ENCODE measurements at places on chromosomes 16 and 17.

GRCh38 chr17:7850701-7851437 is 4.0 kb upstream of the TMEM88 start:
- peak; percentile 13 for DNase-seq

- DNase-seq: no peak
Measured at GRCh38 chr16:82626791-82627261, at the start of gene CDH13. CDH13 (plus strand) TSS chr16:82626969.

- DNase-seq: no peak
Measured at GRCh38 chr16:27366687-27367460, 35.1 kb upstream of the IL21R start.

DNA sequence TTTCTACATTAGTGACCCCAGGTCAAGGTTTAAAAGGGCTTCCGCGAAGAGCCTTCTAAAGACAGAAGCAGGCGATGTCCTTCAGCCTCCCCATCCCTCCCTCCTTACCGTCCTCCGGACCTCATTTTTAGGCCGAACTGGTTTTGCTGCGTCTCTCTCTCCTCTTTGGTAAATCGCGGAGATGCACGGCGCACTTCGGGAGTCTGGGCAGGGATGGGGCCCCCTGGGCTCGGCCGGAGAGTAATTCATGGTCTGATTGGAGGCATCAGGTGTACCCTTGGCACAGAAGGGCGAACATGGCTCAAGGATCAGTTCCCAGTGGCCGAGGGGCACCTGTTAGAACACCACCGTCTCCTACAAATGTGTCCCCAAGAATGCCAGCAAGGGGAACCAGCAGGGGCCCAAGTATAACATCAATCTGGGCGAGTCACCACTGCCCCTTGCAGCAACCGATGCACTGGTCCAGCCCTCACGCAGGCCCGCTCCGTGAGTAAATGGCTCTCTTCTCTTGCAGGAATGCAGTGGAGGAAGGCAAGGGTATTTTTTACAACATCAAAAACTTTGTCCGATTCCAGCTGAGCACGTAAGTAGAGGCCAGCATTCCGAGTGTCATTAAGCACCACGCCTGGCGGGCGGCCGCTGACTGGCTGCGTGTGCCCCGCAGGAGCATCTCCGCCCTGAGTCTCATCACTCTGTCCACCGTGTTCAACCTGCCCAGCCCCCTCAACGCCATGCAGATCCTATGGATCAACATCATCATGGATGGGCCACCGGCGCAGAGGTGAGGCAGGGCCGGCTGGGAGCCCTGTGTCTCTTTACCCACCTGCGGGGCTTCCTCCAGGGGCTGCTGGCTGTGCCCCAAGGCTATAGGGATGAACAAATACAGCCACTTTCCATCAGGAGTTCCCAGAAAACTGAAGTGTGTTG is 45.6 kb downstream of the MEAK7 start:
- no peak for DNase-seq

- DNase-seq: no peak
Measured at GRCh38 chr16:90016339-90016950, 2.8 kb downstream of the DBNDD1 start.

DNA sequence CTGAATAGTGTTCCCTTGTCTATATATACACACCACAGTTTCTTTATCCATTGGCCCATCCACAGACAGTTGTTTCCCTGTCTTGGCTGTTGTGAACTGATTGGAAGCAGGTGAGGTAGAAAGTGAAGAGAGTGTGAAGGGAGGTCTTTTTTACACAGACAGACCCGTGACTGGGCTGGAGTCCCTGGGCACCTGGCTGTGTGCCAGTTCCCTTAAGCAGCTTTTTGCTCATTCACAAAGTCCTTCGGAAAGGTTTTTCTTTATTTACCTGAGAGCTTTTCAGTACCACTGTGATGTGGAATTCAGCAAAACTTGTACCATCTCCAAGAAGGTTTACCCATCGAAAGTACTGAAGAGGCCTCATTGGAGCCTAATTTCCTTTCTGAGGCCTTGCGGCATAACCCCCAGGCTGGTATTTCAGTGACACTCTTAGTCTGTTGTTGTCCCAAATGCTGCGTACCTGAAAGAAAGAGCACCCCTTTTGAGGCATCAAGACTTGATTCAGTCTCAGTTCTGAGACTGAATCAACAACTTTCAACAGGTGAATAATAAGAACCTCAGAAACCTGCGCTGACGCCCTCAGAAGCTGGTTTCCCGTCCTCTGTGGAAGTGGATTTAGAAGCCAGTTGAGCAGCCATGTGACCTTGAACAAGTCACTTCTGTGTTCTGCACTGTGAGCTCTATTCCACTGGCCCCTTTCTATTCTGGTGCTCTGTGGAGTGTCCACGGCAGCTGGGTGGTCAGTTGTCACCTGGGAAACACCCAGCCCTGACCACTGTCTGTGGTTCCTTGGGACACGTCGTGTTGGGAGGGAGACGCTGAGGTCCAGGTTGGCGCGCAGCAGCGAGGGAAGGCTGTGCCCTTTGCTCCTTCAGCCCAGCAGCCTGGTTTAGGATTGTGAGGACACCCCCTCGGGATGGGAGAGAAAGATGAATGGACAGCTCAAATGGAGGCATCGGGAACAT is 53.9 kb upstream of the CRISPLD2 start:
- peak; percentile 13 for DNase-seq

DNA sequence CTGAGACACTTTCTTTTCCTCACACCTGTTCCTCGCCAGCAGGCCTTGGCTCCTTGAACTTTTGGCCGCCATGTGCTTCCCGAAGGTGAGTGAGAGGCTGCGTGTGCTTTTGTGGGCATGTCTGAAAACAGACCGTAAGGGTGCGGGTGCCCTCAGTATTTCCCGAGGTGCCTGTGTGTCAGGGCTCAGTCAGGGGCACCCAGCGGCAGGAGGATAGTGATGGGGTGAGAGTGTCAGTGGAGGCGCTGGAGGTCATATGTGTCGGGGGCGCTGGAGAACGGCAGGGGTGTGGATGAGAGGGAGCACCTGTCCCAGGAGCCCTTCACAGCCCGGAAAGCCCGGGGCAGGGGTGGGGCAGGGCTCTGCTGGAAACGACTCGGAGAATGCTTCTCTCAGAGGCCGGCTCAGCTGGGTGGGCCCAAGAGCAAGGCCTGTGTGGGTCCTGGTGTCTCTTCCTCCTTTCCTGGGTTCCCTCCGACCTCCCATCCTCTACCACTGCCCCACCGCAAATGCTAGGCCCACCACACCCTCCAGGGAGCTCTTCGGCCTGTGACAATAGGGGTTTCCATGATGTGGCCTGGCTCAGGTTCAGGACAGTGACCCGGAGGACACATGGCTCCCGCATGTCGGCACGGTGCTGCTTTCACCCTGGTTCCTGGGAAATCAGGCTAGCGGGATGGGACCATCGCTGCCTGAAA is 451 bp downstream of the IL32 start:
- DNase-seq: no peak

GRCh38 chr17:74028354-74029116 is 174.9 kb upstream of the RPL38 start:
- no peak for DNase-seq

- DNase-seq: peak; percentile 70
Measured at GRCh38 chr17:57987581-57988300, at the start of gene VEZF1. VEZF1 (minus strand) TSS chr17:57988254; CDS start chr17:57988111, 143 bp downstream.

GRCh38 chr17:62658136-62658920 is 30.9 kb downstream of the MRC2 start:
- no peak for DNase-seq

DNA sequence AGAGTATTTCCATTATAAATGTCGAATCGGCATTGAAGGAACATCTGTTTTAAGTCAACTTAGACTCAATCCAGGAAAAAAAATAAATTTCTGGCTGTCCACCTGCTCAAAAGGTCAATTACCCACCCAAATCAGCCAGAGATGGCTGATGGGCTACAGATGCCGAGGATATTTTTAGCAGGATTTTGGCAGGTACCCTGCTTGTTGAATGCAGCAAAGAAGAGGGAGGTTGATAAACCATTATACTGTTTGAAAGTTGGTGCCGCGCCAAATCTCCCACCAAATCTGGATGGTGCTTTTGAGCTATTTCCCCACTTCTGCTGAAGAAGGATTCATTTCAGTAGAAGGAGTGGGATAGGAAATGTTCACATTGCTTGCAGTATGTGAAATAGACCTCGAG is 537.7 kb downstream of the MAF start:
- DNase-seq: no peak

- DNase-seq: no peak
Measured at GRCh38 chr16:77613095-77613494, 109.2 kb upstream of the NUDT7 start.

GRCh38 chr17:80449194-80449929 is 27.0 kb downstream of the NPTX1 start:
- DNase-seq: no peak

DNA sequence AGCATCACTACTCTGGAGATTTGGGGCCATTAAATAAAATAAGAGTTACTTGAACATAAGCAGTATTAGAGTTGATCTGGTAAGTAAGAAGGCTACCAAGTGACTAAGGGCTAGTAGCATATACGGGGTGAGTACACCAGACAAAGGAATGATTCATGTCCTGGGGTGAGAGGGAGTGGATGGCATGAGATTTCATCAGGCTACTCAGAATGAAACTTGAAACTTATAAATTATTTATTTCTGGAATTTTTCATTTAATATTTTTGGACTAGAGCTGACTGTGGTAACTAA is 2.3 kb downstream of the SLFN5 start:
- no peak for DNase-seq

DNA sequence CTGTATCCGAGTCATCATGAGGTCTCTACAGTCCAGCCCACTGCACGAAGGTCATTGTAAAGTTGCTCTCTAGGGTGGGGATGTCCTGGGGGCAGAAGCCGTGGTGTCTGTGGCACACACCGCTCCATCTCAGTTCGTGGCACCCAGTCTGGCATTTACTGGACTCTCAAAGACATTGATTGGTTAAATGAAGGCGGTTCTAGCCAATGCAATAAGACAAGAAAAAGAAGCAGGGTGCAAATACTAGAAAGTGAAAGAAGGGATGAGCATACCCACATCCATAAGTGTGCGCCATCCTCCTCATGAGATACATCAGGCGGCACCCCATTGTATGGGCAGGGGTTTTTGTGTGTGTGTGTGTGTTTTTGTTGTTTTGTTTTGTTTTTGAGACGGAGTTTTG is 10.7 kb upstream of the ATP2A3 start:
- no peak for DNase-seq

DNA sequence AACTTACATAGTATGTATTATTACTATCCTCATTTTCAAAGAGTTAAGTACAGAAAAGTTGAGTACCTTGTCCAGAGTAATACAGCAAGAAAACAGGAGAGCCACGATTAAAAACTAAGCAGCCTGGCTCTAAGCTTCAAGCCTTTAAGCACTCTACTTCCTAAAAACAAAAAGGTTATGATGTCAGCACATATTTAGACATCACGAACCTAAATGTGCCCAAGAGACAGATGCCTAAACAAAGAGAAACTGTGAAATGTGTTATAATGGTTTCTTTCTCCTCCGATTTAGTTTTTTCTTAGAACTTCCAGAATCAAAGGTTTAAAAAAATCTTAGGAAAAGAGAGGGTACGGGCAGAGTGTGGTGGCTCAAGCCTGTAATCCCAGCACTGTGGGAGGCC is 151.0 kb downstream of the VPS53 start:
- no peak for DNase-seq

GRCh38 chr17:59287452-59287851 is 44.0 kb upstream of the YPEL2 start:
- no peak for DNase-seq

GRCh38 chr17:82320956-82321927 is 3.8 kb upstream of the CD7 start:
- DNase-seq: peak; percentile 64

- DNase-seq: no peak
Measured at GRCh38 chr17:2865228-2865627, 69.0 kb downstream of the RAP1GAP2 start.

- no peak for DNase-seq
Measured at GRCh38 chr17:42547001-42547461, 5.7 kb upstream of the HSD17B1 start.
